Karpas-422 (cell line): ENCODE measurements at places on chromosomes 16 and 17. TPM values are rescaled to one million over a fixed set of nuclear protein-coding genes. Genes with fewer than 3 reads are reported as not detected.

HSPB9 gene
- 0.29 and 0.37 TPM in 2 replicates for total RNA-seq

ANKRD40CL gene
- total RNA-seq, result not detected in 2 replicates

DNA sequence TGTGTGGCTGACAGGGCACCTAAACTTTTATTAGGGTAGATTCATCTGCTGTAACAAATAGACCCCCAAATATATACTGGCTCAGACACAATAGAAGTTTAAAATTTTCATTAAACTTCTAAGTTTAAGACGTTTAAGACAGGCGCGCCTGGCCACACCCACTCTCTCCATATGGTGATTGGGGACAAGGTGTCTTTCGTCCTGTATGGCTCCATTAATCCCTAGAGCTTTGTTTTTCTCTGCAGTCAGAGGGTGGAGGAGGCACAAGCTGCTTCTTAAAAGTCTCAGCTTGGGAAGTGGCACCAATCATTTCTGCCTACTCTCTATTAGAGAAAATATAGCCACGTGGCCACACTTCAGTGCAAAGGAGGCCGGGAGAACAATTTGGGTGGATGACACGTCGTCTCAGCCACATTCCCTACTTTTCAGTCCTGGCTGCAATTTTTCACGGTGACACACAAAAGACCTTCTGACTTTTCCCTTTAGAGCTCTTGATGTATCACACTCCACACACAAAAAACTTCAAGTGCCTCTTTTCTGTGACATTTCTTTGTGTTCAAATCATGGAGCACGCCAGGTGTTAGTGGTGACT is 125.5 kb upstream of the CACNG3 start:
- DNase-seq, result no peak

DNA sequence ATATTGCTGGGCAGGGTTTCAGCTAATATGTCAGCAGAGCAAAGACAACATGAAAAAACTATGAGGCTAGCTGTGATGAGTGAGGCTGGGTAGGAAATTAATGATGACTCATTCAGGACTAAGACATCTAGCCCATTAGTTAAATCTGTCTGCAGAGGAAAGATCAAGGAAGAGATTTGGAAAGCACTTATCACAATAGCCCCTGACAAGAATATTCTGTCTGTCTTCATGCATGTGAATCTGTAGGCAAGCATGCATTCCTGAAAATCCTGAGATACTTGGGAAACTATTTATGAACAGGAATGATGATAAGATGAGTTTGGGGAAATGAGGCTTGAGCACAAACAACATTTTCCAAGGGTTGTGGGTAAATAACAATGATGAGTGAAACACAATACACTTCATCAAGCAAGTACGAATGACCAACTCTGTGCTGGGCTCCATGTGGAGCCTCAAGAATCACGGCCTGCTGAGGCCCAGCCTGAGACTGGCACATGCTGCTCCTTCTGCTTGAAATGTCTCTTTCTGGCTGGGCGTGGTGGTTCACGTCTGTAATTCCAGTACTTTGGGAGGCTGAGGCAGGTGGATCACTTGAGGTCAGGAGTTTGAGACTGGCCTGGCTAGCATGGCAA is 96.5 kb upstream of the ASIC2 start:
- no peak for DNase-seq

DNA sequence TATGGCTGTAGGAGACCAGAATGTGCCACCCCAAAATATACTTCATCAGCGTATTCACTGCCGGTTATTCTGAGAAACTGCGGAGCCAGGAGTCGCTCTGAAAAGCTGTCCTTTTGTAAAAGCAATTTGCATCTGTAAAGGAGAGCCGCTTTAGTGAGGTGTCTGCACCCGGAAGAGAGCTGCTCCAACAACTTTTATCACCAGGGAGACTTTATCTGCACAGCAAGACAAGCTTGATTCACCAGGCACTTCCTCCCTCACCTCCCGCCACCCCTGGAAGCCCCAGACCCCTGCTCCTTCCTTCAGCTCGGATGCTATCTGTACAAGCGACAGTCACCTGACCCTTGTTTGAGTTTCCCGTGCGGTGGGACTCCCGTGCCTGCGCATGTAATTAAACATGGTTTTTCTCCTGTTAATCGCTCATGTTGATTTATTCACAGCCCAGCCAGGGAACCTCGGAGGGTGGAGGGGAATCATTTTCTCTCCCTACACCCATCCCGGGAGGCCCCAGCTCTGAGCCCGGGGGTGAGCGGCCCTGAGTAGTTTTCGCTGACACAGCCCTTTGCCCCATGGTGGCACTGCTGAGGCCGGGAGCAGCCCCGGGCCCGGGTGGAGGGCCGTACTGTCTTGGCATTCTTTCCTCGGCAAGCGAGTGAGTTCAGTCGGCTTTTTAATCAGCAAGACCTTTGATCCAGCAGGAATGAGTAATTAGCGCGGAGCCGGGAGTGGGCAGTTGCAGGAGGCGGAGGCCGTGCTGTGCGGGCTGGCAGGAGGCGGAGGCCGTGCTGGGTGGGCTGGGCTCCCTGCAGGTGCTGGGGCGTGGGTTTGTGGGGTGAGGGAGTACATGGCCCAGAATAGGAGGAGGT is 222.7 kb upstream of the CIBAR2 start:
- DNase-seq, result no peak
